Kasumi-1 (cell line): ENCODE measurements at places on chromosomes 2 and 18.

- no peak for DNase-seq
Observed at GRCh38 chr2:29640360-29640759, 281.0 kb downstream of the ALK start.

GRCh38 chr2:175837046-175837445 is 165.0 kb downstream of the LNPK start:
- peak; percentile 7 for DNase-seq

GRCh38 chr2:240998995-240999791 is 775 bp downstream of the SNED1 start:
- DNase-seq, result no peak

DNA sequence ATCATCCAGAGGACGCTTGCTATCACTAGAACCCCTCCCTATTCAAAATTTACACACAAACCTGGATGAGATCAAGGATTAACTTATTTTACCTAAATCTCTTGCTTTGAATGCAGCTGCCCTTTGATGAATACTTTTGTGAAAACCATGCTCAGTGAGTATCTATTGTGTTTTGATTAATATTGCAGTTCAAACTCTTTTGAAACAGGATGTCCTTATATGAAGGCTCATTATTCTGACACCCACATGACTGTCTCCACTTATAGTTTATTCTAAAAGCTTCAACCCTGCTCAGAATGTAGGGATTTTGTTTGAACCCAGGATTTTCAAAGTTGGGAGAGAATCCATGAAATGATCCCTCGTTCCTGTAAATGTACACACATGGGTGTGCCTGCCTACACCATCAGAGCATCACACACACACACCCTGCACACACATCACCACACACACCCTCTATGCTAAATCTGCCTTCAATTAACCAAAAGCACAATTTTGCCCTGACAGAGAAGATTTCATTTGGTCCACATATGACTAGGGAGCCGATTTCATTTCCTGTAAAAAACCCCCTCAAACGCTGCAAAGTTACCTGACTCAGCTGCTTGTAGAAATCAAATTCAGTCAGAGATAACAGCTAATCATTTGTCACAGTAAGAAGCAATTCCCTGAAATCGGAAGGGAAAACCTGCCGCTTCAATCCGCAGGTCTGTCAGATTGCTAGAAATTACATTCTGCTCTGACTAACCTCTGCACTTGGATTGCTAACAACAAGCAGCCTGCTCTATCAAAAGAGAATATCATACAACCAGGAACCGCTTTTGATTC is 65.2 kb downstream of the ZEB2 start:
- no peak for DNase-seq

- no peak for DNase-seq
Observed at GRCh38 chr2:205802065-205802464, 119.8 kb downstream of the NRP2 start.

- DNase-seq, result no peak
Observed at GRCh38 chr2:197388866-197389587, 45.8 kb downstream of the SF3B1 start.

- DNase-seq, result no peak
Observed at GRCh38 chr2:239372835-239373234, 28.0 kb downstream of the HDAC4 start.

DNA sequence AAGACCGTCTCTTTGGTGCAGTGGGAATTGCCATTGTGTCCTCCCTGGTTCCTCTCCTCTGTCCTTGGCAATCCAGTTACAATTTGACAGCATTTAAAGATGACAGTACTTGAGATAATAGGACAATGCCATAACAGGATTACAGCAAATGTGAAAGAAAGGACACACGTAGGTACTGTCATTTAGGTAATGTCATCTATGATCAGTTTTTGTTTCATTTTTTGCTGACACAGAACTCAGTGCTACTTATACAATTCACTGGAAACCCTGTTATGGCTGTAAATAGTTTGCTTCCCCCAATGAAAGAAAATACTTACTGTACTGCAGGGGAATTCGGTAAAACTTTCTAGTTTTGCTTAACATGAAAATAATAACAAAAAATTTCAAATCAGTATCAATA is 65.2 kb downstream of the BCL11A start:
- DNase-seq, result no peak

- no peak for DNase-seq
Observed at GRCh38 chr2:17800693-17801458, 15.4 kb upstream of the MSGN1 start.

- no peak for DNase-seq
Observed at GRCh38 chr2:46967990-46968647, 52.5 kb upstream of the MCFD2 start.

GRCh38 chr18:68083131-68083530 is 566.6 kb upstream of the DSEL start:
- DNase-seq, result no peak

- DNase-seq, result no peak
Observed at GRCh38 chr2:88540346-88540745, 86.9 kb downstream of the EIF2AK3 start.

DNA sequence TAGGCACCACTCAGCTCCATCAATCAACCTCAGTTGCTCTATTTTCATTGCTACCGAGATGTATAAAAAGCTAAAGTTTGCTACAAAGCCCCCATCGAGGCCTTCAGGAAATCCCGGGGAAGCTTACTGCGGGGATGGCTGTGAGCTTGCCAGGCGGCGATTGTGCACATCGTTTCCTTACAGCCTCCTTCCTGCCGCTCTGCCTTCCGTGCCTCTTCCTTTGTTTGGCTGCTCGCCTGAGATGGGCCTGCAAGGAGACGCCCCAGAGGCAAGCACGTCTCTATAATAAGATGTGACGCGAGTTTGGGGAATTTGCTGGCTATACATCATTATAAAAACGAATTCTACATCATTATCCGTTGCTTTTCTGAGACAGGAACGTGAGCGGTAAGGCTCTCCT is 41.6 kb downstream of the DHRS9 start:
- DNase-seq, result no peak

DNA sequence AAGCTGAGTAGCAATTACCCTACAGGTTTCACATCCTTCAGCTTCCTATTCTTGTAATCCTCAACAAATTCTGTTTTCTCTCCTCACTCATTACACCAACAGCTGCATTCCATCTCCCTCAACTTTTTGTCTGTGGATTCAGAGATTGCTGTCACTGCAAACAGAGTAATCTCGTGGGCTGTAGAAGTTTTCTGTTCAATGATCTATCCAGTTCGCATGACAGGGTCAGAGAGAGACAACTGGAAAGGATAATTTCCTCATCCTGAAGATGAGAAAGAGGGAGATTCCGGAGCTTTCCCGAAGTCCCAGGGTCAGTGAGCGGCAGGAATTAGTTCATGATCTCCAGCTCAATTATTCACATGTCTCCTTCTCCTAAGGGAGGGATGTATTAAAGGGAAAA is 75.7 kb downstream of the MYO5B start:
- DNase-seq, result no peak

GRCh38 chr2:181891966-181892798 is 652 bp downstream of the ITPRID2 start:
- peak; percentile 82 for DNase-seq

- DNase-seq, result peak; percentile 48
Observed at GRCh38 chr18:34901299-34901698, 139.9 kb upstream of the MAPRE2 start.

DNA sequence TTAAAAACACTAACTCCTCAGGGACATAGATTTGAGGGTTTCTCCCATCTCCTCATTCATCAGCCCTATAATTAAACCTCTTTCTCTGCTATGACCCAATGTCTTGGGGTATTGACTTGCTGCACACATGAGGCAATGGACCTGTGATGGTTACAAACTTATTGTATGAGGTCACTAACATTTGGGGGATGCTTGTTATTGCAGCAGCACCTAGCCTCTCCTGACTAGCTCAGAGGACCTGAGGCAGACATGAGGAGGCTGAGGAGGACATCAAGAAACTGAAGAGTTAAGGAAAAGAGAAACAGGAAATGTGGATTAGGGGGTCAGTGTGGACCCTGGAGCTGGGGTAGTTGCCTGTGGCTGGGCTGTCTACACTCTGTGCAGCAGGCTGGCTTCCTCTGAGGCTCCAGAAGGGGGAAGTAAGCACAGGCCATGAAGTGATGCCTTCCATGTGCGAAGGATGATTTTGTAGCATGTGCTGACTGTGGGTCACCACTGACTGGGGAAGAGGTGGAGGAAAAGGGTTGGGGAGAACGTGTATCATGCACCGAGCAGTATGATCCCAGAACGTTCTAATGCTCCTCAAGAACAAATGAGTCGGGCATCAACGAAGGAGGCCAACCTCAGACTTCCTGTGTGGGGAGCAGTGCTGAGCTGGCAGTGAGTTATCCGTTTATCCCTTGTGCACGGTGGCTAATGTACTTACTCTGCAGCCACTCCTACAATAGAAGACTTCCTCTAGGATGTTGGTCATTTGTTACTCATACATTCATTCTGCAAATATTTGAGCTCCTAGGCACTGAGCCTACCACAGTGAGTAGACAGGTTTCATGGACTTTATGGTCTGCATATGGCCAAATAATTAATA is 42.1 kb upstream of the RFX8 start:
- peak; percentile 99 for DNase-seq

GRCh38 chr2:58620093-58620492 is 379.0 kb upstream of the FANCL start:
- DNase-seq, result no peak

DNA sequence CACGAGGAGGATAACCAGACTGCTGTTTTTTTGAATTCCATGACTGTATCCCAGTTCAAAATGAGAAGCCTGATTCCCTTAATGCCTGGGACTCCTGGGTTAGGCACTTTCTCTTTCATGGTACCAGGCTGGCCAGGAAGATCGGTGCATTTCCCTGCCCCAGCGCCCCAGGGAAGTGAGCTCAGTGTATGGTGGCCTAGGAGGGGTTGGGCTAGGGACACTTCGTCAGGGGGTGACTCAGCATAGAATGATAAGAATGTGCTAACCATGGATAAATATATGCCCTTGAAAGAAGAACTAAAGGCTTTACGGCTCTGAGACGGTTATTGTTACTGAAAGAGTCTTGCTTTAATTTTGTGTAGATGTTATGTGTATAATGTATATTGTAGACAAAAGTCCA is 27.5 kb upstream of the FAM237A start:
- no peak for DNase-seq

DNA sequence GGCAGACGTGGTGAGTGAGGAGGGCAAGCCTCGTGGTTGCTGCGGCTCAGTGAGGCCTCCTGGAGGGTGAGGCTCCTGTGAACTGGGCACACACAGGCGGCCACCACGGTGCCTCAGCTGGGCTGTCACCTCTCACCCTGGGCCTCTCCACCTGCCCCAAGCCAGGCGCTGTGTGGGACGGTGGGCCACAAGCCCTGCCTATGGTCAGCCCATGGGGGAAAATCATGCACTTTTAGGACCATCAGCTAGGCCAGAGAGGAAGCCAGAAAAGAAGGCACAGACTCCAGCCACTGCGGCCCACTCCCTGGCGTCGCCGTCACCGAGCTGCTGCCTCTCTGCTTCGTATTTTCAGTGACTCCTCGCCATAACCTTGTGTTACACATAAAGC is 28.5 kb upstream of the HS6ST1 start:
- no peak for DNase-seq

DNA sequence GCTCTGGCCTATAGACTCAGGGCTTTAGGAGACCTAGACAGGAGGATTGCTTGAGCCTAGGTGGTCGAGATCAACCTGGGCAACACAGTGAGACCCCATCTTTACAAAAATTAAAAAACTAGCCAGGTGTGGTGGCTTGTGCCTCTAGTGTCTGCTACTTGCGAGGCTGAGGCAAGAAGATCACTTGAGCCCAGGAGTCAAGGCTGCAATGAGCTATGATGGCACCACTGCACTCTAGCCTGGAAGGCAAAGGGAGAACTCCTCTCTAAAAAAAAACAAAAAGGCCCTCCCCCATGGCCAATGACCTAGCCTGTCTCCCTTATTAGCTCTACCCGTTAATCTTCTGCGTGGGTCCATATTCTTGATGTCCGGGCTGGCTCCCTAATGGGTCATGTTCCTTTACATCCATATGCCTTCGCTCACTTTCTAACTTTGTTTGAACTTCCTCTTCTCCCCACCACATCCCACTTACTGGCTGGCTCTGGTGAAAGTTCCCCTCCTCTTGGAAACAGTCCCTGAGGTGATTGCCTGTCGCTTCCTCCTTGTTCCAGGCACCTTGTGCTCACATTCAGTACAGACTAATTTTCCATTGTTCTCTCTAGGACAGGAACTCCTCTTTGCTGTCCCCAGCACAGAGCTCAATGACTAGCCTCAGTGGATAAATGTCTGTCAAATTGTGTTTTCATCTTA is 103.0 kb downstream of the AFF3 start:
- peak; percentile 54 for DNase-seq

GRCh38 chr18:35736696-35737095 is 155.2 kb downstream of the GALNT1 start:
- DNase-seq, result no peak

DNA sequence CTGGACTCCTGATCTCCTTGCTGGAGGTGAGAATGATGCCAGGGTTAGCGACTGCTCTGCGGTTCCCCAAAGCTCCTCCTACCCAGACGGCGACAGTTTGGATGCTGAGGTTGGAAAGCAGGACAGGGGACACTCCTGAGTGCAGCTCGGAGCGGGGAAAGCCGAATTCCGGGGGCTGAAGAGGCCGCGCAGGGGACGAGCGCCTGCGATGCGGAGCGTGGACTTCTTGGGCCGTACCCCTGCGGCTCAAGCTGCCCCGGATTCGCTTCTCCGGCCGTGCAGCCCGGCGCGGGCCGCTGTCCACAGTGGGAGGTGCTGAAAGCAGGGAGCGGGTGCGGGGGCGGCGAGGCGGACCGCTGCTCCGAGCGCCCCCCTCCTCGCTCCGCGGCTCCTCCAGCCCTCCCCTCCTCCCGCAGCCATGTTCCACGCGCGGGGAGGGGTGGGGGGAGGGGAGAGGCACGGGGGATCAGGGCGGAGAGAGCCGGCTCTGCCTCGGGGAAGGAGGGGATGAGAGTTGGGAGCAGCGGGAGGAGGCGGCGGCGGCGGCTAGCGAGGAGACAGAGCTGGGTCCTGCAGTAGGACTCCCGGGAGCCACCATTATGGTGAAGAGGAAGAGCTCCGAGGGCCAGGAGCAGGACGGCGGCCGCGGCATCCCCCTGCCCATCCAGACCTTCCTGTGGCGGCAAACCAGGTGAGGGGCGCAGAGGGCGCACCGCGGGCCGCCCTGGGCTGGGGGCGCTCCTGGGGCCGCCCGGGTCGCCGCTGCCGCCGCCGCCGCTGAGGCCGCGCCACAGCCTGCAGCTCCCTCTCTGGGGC is at the start of gene UNC80:
Gene UNC80 (plus strand): TSS at position 359 of the 816 bp plus-strand sequence. CDS start 241 bp downstream, at position 600.
- DNase-seq, result no peak

DNA sequence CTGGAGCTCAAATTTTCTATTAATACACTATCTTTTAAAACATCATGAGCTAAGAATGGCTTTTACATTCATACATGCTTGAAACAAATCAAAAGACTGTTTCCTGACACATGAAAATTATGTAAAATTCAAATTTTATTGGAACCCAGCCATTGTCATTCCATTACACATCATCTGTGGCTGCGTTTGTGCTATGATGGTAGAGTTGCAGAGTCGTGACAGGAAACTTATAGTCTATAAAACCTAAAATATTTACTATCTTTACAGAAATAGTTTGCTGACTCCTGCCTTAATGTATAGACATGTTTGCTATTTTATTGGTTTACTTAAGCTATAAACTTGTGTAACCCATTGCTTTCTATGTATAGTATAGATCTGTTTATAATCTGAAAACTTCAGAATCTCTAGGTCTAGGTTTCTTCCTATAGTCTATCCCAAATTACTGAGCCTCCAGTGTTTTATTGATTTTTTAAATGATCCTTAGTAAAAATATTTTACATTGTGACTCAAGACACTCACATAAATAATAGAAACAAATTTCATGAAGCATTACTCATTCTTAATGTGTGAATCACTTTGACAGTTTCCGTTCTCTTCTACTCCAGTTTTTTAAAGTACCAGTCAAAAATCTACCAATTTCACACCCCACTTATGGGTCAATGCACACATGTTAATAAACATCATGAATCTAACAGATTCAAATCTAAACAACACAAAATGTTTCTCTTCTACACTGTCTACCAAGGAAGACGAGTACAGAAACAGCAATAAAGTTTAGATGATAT is 26.4 kb upstream of the MRPL19 start:
- no peak for DNase-seq
